Left colon (tissue), 2 donors: ENCODE measurements at places on chromosomes 6 and 20. TPM values are rescaled to one million over a fixed set of nuclear protein-coding genes. Genes with fewer than 3 reads are reported as not detected.

Gene FAM83C
- not detected for total RNA-seq

GRCh38 chr6:134177753-134178160, 125.3 kb upstream of the SLC2A12 start:
- peak; percentile 44 for DNase-seq

- DNase-seq, result peak; percentile 51
Measured at GRCh38 chr6:7201732-7202541, 94.2 kb downstream of the RREB1 start.

GRCh38 chr6:28371706-28372451, 22.1 kb downstream of the ZKSCAN3 start:
- DNase-seq, result no peak

Gene BRD2
- total RNA-seq, result 128 TPM

Gene PRPH2
- total RNA-seq, result 0.40 TPM

DNA sequence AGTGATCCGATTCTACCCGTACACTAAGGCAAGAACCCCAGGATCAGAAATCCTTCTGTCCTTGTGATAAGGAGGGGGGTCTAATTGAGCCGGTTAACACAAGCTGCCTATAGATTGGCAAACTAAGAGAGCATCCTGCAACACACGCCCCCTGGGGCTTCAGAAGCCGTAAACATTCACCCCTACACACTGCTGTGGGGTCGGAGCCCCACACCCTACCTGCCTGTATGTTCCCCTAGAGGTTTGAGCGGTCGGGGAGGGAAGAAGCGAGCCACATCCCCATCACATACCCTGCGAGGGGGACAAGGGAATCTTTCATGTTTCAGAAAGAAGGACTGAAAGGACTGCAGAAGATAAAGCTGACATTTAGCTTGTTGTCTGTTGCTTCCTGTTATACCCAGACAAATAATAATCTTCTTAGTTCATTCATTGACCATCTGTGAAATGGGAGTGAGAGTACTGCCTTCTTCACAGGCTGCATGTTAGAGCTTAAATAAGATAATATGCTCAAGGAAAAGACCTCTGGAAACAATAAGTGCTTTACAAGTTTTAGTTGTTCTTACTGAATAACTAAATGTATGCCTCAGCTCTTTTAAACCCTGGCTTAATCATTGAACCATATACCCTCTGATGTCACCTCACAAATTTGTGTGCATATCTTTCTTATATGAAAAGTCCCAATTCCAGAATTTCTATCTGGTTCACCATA, 74.2 kb upstream of the RNF217 start:
- DNase-seq, result no peak

DNA sequence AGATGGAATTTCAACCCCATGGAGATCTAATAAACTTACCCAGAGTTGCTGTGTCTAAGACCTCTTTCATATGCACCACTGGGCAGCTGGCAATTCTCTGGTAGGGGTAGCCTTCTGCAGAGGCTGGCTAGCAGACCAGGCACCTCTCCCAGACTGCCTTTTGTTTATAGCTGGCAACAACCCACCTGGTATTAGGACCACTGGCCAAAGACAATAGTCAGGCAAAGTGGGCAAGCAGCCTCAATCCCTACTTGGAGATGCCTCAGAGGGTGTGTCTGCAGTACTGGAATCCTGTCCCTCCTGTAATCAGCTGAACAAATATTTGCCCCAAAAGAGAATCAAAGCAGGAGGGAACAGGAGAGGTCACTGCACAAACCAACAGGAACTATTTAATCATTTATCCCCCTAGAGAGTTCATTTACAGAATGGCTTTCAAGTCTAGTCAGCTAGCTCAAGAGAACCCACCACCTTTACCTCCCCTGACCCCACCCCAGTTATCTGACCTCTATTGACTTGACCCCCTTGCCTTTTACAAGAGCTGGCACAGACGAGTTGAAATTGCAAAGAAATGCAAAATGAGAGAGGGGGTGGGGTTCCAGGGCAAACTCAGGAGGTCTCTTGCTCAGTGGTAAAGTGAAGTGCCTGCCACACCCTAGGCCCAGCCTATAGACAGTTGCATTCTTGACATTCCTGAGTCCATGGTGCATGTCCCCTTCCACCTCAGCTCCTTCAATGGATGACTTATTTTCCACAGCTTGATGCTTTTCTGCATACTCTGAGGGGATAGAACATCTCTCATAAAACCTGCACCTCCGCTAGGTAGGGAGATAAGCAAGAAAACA, 2.8 kb downstream of the BCL2L1 start:
- peak; percentile 25 for DNase-seq

DNA sequence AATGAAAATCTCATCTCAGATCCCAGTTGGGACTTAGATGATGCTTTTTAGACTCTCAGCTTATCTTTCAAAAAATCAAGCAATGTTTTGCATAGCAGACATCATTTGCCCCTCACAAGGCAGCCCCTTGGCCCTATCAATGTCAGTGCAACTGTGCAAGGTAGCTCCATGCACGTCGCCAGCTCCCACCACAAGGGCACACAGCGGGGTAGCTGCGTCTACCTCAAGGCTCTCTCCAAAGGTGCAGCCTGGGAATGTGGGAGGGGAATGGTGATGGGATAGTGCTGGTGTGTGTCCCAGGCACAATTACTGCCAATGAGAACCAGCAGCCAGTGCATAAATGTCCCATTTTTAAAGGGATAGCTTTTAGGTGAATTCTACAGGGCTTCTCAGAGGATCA, 137.5 kb upstream of the SYNDIG1 start:
- DNase-seq, result no peak

Gene UNC93A
- total RNA-seq, result 0.39 TPM

Gene IL20RA
- 13.4 TPM for total RNA-seq

Gene PPP1R3G
- total RNA-seq, result 1.6 TPM

DNA sequence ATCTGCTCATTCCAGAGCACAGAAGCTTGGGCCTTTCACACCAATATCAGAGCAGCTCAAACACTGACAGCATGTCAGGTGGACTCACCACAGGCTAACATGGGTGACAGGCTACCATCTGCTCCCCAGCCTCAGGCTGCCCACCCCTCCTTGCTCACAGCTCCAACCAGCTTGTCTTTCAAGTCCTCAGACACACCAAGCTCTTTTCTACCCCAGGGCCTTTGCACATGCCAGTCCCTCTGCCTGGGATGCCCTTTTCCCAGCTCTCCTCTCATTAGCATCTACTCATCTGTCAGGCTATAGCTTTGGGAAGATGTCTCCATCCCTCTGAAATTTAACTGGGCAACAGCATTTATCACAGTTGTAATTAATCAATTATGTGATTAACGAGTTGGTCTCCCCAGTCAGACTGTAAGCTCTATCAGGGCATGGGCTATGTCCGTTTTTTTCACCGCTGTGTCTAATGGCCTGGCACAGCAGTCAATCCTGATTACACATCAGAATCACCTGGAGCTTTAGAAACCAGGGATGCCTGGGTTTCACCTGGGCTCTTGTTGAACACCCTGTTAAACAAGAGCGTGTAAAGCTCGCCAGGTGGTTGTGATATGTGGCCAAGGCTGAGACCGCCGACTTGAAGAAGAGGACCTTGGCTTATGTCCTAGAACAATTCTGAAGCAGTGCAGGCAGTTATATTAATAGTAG, 88.9 kb upstream of the MRPS10 start:
- DNase-seq, result no peak

DNA sequence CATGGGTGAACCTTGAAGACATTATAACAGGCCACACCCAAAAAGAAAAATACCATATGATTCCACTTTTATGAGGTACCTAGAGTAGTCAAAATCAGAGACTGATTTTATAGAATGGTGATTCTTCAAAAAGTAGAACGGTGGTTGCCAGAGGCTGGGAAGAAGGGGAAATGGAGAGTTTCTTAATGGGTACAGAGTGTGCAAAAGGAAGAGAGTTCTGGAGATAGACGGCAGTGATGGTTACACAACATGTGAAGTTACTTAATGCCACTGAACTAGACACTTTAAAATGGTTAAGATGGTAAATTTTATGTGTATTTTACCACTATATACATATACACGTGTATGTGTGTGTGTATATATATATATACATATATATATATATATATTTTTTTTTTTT, 80.8 kb downstream of the PRND start:
- no peak for DNase-seq

Gene HLA-DQA1
- total RNA-seq, result 5.1 TPM

GRCh38 chr6:122996794-122997505, 915 bp downstream of the CLVS2 start:
- no peak for DNase-seq
